ENCODE measurements at places on chromosomes 5 and 9.

- DNase-seq: no peak
Observed at GRCh38 chr5:62661126-62661525, 82.5 kb downstream of the LRRC70 start.

GRCh38 chr9:22244139-22245011 lies 202.2 kb upstream of the DMRTA1 start:
- no peak for DNase-seq

DNA sequence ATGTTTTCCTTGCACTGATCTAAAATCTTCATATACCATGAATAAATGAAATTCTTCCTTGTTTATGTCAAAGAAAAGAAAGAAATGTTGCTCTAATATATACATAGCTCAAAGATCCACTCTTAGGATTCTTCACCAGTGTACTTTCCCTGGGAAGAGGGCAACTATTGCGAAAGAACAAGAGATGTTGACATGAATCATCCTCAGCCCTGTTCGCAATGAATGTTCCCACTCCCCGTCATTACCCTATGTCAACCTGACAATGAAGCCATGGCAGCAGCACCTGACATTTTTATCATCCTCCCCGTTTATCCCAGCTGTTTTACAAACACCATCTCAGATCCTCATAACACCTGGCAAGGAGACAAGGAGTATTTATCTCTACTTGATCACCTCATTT lies 409.1 kb upstream of the GRIA1 start:
- no peak for DNase-seq

DNA sequence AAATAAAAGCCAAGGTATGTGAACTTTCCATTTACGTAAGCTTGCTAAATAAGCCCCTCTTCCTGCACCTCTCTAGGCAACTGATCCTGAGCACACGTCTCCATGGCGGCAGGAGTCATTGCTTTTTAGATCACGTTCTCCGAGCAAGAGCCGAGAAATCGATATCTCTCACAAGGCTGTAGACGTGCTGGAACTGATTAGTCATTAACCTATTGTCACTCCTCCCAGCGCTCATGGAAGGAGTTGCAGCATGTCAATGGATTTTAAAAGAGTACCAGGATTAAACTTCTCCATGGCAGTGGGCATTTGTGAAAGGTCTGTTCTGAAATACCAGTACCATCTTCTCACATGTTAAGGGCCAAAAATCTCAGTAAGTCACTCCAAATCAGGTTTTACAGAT lies 4.7 kb upstream of the ADCY2 start:
- DNase-seq: no peak

GRCh38 chr9:99822806-99823591 lies 1.3 kb downstream of the NR4A3 start:
- no peak for DNase-seq

DNA sequence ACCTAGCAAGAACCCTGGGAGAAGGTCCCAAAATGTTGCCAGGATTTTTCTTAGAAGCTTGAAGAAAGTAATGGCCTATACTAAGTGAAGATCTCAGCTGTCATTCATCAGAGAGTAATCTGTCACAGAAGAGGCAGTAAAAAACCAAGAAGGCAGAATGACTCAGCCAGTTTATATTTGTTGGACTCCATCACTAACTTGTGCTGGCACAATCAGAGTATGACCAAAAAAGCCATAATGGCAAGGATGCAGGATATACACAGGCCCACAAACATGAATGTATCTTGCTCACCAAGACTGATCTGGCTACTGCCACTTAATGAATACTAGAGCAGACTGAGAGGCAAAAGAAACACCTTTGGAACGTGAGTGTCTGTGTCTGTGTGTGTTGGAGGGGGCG lies 104.0 kb upstream of the POU5F2 start:
- no peak for DNase-seq

- DNase-seq: no peak
Observed at GRCh38 chr9:108830272-108830671, 25.5 kb downstream of the ACTL7B start.

- no peak for DNase-seq
Observed at GRCh38 chr5:138408023-138408422, 30.8 kb upstream of the REEP2 start.

DNA sequence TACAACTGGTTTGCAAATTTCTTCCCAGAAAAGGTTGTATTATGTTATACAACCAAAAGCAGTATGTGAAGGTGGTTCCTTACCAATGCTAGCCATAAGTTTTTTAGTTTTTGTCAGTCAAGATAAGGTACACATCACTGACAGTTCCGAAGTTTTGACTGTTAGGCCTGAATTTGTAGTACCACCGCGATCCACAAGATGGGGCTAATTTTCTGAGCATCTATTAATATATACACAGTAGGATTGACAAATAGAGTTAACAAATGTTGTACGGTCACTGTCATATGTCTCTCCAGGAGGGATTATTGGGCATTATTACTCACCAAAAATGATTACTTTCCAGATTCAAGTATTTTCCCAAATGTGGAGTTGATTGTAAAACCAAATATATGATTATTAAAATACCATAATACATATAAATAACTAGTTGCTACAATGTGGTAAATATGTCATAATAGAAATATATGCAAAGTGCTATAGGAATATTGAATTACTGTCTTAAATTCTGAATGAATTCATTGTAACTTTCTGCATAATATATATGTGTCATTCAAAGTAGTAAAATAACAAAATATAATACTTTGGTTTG lies 28.4 kb upstream of the LRRC19 start:
- no peak for DNase-seq

- DNase-seq: no peak
Observed at GRCh38 chr5:58246461-58246944, 213.4 kb downstream of the PLK2 start.

- no peak for DNase-seq
Observed at GRCh38 chr9:36632892-36633291, 60.2 kb downstream of the MELK start.

GRCh38 chr5:95518417-95518816 lies 36.4 kb downstream of the SKIC3 start:
- DNase-seq: no peak

GRCh38 chr5:40204144-40204543 lies 475.6 kb upstream of the PTGER4 start:
- no peak for DNase-seq

Data from cerebellar nuclear complex (tissue), 1 donor.